Stimulated activated CD8-positive, alpha-beta memory T cell treated with anti-CD3 and anti-CD28 coated beads, Interleukin-2, amount 100 ng/mL, for 48 hours (primary cell): ENCODE measurements at places on chromosomes 12 and 14.

- no peak for DNase-seq
Observed at GRCh38 chr14:30573226-30573814, 14.4 kb downstream of the G2E3 start.

DNA sequence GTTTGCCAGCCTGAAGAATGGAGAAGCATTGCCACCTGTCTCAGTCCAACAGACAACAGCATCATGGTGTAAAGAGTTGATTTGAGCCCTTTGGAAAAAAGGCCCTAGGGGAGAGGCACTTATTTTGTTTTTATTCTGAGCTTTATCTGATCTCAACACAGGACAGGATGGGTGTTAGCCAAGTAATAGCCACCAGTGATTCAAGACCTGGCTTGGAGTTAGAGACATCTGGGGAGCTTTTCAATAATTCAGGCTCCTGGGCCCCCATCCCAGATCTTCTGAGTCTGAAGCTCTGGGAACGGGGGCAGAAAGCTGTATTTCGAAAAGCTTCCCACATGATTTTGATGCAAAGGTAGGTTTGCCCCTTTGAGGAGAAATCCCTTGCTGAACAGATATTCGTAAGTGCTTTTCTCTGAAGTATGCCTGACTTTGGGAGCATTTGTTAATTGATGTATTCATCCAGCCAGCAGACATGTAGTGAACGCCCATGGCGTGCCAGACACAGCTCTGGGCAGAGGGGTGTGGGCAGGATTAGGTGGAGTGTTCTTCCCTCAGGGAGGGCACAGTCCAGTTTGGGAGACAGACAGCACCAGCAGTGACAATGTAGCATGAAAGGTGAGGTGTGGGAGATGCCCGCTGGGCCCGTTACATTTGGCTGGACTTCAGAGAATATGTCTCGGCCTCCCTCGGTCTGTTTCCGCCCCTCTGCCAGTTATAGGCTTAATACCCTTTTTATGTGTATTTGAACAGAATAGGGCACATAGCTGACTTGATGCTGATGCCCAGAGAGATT, 72.5 kb downstream of the TSPAN9 start:
- no peak for DNase-seq

DNA sequence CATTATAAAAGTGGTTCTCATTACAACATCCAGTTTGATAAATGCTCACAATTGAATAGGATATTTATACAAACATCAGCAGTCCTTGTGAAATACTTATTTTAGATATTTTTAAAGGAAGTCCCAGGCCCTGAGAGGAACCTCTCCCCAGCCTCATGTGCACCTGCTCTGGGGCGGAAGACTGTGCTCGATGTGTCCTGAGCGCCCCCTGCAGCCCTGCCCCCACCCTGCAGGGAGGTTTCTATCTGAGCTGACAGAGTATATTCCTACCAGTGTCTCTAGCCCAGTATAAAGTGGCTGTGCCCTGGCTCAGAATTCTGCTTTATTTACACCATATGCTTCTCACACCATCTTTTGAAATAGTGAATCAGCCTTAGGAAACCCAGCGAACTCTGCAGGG, 1349.1 kb downstream of the TMEM121 start:
- no peak for DNase-seq

DNA sequence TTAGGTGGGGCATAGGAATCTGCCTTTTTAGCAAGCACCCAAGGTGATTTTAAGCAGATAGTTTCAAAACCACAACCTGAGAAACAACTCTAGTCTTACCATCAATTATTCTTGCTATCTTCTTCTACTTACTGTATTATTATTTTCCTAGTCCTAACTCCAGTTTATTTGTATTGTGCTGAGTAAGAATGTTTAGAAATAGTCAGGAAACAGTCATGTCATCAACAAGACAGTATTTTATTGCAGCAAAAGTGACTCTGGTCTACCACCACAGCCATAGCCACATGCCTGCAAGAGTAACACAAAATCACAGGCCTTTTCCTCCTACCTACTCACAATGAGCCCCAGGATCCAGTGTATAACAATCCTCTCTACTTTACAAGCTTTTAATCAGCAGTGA, 46.3 kb upstream of the FLRT2 start:
- no peak for DNase-seq

- DNase-seq, result no peak
Observed at GRCh38 chr12:28066879-28067278, 94.3 kb upstream of the PTHLH start.

GRCh38 chr12:15520083-15520482, 197.8 kb downstream of the PTPRO start:
- DNase-seq, result no peak

GRCh38 chr14:34081576-34082136, 130.8 kb upstream of the EGLN3 start:
- no peak for DNase-seq
